Activated T-helper 9 cell treated with anti-CD3 and anti-CD28 coated beads, Interleukin-2, amount 50 U/mL, for 16 hours (primary cell): ENCODE measurements at places on chromosomes 1 and 21.

DNA sequence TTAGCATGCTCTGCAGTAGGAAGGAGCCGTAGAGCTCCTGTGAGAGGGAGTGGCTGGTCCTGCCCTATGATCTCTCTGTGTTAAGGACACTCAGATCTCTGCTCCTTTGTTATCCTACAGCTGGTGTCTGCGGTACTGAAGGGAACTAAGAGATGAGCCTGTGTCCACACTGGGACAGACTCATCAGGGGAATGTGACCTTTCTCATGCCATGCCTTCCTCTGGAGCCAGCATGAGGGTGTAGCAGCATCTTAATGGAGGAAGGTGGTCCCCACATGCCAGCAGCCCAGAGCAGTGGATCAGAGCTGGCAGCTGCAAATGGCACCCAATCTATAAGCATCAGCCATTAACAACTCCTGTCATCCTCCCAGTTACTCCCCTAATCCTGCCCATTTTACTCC is 24.7 kb upstream of the GUCA2B start:
- no peak for DNase-seq

- DNase-seq: no peak
Observed at GRCh38 chr1:23639460-23640095, 52.0 kb upstream of the RPL11 start.

DNA sequence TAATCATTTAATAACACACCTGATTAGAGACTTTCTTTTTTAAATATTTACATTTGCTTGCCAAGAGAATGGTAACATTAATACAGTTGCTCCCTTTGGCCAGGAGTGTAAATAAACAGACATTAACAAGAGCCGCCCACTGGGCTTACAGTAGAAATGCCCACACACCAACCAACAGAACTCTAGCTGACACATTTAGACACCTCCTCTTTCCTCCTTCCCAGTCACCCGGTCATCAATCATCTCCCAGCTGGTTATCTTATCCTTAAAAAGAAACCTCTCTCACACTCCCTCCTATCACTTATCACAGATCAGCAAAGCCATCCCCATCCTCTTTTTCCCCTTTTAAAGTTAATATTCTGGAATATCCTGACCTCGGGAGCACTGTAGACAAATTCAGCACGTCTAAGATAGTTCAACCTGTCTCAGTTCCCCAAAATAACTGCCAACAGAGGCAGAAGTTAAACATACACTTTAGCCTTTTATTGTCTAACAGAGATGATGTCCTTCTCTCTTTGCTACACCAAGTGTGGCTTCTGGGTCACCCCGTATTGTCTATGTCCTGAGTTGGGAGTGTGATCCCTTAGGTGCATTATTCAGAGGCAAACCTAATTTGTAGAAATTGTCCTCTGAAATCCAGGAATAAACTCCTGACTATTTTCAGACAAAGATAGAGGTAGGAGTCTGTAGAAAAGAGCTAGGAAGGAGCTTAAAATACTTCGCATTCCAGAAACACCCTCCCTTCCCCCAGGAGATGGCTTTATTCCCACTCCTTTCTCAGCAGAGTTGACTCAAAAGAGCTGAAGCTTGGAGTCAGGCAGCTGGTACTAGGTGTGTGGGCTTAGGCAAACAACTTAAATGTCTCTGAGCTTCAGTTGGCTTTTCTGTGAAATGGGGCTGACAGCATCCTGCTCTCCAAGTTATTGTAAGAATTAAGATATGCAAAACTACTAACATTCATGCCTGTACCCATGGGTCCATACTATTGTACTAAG is 8.8 kb downstream of the MYCL start:
- no peak for DNase-seq

GRCh38 chr21:15713412-15713811 is 16.4 kb upstream of the USP25 start:
- DNase-seq: no peak

GRCh38 chr1:110184446-110184845 is 25.7 kb upstream of the KCNC4 start:
- DNase-seq: no peak

- DNase-seq: no peak
Observed at GRCh38 chr1:224252479-224252878, 69.4 kb downstream of the DEGS1 start.

GRCh38 chr1:162627662-162628296 is 4.5 kb upstream of the DDR2 start:
- no peak for DNase-seq

- DNase-seq: no peak
Observed at GRCh38 chr1:239386453-239387303, at the start of gene CHRM3. CHRM3 (plus strand) TSS chr1:239386568; CDS start chr1:239907452, 520,884 bp downstream.

DNA sequence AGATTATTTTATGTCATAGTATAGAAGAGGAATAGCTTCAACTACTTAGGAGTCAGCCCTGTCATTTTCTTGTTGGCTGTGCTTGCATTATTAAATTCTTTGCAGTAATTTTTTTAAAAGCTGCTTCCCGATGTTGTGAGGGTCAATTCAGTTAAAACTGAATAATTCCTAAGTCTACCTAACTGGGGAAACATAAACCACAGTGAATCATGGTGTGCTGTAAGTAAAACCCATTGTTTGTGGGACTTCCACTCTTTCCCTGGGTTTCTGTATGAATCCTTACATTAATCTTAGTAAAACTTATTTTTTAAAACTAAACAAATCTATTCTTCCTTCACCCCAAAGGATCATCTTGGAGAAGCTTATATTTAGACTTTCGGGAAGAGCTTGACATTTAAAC is 4.4 kb downstream of the SUCO start:
- DNase-seq: no peak

DNA sequence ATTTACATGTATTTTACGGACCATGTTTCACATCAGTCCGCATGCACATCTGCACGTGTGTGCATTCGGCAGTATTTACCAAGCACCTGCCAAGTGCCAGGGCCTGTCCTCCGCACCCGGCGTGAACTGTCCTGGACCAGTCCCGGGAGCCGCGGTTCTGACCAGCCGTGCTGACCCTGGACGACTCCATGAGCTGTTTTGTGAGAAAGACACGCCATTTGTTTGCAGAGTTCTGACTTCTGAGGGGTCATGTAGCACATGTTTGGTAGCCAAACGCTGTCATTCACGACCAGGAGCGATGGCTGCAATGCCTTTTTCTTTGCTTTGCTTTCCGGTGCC is 3.3 kb upstream of the OLIG2 start:
- no peak for DNase-seq

GRCh38 chr1:46617108-46617800 is 643 bp upstream of the MOB3C start:
- DNase-seq: no peak
